ENCODE measurements at places on chromosomes 12 and 14.

GRCh38 chr12:108826101-108826806, 31.1 kb downstream of the SSH1 start:
- peak; percentile 91 for DNase-seq

- DNase-seq: no peak
Observed at GRCh38 chr12:82874945-82875344, 188.2 kb downstream of the TMTC2 start.

DNA sequence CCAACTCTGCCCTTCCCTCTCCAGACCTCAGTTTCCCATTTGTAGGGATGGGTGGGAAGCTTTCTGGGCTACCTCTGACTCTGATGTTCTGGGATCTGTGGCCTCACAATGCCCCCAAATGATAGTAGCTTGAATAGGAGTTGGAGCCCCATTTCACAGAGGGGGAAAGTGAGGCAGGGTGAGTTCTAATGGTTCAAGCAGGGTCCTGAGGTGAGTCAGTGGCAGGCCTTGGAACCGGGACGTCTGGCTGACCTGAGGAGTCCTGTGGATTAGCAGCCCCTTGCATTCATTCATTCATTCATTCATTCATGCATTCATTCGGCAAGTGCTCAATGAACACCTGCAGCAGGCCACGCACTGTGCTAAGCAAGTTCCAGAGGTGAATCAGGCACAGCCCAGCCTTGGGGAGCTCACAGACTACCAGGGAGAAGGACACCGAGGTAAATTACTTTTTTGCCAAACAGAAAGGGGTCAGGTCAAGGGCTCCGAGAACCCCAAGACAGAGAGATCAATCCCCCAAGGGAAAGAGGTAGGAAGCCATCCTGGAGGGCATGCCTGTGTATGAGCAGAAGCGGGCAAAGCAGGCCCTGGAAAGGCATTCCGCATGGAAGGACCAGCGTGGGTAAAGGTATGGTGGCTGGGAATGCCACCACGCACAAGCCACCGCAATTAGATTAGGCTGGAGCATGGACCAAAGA, 818 bp upstream of the TMEM119 start:
- DNase-seq: no peak

DNA sequence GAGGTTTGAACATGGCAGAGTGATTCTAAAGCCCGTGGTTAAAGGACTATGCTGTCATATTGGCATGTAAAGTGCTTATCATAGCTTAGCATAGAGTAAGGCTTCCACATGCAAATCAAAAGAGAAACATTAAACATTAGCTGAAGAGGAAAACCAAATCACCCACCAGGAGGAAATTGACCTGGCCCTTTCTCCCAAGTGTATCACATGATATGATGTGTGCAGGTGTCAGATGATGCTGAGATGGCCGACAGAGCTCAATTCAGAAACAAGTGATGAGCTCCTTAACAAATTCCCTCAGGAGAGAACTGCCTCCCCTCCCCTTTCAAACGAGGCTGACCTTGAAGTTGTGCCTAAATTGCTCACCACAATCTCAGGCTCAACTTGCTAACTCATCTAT, 217.1 kb upstream of the BTG1 start:
- DNase-seq: no peak

DNA sequence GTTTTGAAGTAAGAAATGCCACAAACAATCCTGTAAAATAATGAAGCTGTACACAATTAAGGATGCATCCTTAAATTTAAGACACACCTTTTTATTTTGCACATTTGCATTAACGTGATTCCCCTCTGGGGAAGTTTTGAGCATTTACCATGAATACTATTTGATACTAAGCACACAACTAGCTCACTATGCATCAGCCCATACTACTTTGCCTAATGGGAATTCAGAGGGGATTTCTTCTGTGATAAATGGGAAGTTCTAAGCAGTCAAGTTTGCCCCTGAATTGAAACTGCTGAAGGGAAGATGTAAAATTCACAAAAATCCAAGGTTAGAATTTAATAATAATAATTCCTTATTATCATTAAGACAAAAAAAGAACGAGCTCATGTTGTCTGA, 27.4 kb downstream of the SINHCAF start:
- DNase-seq: no peak

GRCh38 chr12:65632131-65632855, 192.0 kb upstream of the HMGA2 start:
- DNase-seq: no peak

GRCh38 chr14:24281636-24282035, 10.2 kb upstream of the RABGGTA start:
- DNase-seq: no peak

GRCh38 chr12:62625228-62625627, 158.6 kb downstream of the MON2 start:
- no peak for DNase-seq

DNA sequence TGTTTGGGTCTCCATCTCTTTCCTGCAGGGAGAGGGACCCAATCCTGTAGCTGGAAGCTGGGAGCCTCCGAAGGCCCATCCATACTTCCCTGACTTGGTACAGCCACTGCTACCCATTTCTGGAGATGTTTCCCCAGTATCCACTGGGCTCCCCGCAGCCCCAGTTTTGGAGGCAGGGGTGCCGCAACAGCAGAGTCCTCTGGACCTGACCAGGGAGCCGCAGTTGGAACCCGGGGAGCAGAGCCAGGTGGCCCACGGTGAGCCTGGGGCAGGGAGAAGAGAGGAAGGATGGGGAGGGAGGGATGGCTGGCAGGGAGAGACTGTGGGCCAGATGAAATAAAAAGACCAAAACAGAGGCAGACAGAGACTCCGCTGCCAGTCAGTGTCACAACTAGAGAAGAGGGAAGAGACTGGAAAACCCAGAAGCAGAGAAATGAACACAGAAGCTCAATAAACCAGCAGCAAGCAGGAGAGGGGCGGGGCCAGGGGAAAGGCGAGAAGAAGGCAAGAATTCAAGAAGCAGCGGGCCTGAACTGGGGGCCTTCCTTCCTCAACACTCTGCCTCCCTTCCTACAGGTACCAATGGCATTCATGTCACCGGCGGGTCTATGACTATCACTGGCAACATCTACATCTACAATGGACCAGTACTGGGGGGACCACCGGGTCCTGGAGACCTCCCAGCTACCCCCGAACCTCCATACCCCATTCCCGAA, 6.3 kb downstream of the LTBR start:
- DNase-seq: no peak

DNA sequence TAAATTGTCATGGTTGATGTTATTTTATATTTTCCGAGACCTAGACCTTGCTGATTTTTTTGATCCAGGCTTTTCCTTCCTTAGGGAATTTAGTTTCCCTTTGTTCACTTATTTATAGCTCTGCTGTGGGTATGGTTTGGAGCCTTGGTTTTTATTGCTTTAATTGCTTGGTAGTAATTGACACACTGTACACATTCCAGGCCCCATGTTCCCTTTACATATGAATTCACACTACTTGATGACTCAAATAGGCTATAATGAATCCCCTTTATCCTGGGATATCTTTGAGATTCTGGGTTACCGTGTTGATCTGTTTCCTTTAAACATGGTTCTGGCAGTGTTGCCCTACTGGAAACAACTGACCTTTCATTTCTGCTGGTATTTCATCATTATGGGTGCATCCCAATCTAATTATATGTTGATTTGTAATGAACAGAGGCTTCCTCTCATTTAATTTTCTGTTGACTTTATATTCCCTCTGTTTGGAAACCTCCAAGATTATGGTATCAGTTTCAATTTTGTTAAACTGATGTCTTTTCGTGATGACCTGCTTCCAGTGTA, 424.0 kb downstream of the RAD51B start:
- DNase-seq: no peak

- DNase-seq: no peak
Observed at GRCh38 chr12:48991247-48992050, 7.7 kb downstream of the DDN start.

Data from AG04449 (cell line).